ENCODE measurements at places on chromosomes 7 and 10. TPM values are rescaled to one million over a fixed set of nuclear protein-coding genes. Genes with fewer than 3 reads are reported as not detected.
A peak's percentile ranks its signal among the peaks of the same experiment; 100 is the strongest.

Gene GRID1
- total RNA-seq: 2.7 TPM

Gene SFXN3
- 76.9 TPM for total RNA-seq

- ATAC-seq: peak; percentile 92
- H3K27ac ChIP-seq: peak overlapping the region; percentile 94
- H3K4me1 ChIP-seq: peaks cover 59% of the 10 kb centered on the region
- H3K36me3 ChIP-seq: no peaks in the 10 kb centered on the region
- no peaks in the 10 kb centered on the region for H3K27me3 ChIP-seq
Measured at GRCh38 chr10:132516771-132517725, 20.5 kb upstream of the INPP5A start.

DNA sequence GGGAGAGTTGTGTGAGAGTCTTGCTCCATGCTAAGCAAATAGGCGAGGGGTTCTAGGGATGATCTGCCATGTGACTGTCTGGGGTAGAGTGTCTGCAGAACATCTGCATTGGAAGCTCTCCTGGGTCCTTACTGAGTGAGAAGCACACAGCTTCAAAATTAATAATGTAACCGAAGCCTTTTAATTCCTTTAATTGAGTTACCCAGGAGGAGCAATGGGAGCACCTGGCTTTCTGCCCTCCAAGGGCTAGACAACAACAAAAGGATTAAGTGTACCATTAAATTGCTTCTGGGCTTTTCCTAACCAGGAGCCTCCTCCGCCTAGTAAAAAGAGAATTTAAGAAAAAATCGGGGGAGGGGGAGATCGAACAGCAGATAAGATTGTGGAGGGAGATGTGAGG is 102.0 kb upstream of the TBX20 start:
- no peak for ATAC-seq
- H3K4me1 ChIP-seq: no peaks in the 10 kb centered on the region
- no peaks in the 10 kb centered on the region for H3K36me3 ChIP-seq
- no peaks in the 10 kb centered on the region for H3K27me3 ChIP-seq
- H3K27ac ChIP-seq: peak overlapping the region; percentile 25

GRCh38 chr7:102317231-102318059 is 30.8 kb downstream of the SH2B2 start:
- H3K4me1 ChIP-seq: no peaks in the 10 kb centered on the region
- H3K27ac ChIP-seq: no peak overlapping the region
- H3K36me3 ChIP-seq: no peaks in the 10 kb centered on the region
- H3K27me3 ChIP-seq: peaks cover 27% of the 10 kb centered on the region
- no peak for ATAC-seq

- no peak for ATAC-seq
- H3K36me3 ChIP-seq: no peaks in the 10 kb centered on the region
- H3K27ac ChIP-seq: no peak overlapping the region
Measured at GRCh38 chr7:40921589-40922315, 781.1 kb downstream of the INHBA start.

GRCh38 chr7:155166108-155166507 is 96.0 kb downstream of the HTR5A start:
- no peak overlapping the region for H3K4me3 ChIP-seq
- H3K27ac ChIP-seq: no peak overlapping the region
- H3K4me1 ChIP-seq: no peaks in the 10 kb centered on the region

- no peak for ATAC-seq
- H3K4me3 ChIP-seq: no peak overlapping the region
- no peaks in the 10 kb centered on the region for H3K27me3 ChIP-seq
- H3K4me1 ChIP-seq: no peaks in the 10 kb centered on the region
- H3K36me3 ChIP-seq: no peaks in the 10 kb centered on the region
- no peak overlapping the region for H3K27ac ChIP-seq
Measured at GRCh38 chr10:63901228-63901627, 380.0 kb downstream of the REEP3 start.

DNA sequence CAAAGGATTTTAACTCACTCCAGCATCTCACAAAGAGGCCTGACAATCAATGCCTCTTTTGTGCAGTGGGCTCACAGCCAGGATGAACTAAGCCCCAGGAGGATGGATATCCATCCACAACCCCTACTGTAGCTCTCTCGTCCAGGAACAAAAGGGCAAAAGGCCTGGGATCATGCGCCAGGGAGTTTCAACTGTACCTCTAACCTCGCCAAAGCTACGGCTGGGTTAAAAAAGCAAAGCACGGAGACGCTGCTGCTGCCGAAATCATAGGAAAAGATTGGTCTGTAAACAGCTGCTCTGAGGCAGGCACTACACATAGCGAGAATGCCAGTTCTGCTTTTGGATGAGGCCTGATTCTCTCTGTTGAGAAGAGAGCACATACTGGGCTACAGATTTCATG is 32.1 kb downstream of the VSTM4 start:
- H3K27ac ChIP-seq: no peak overlapping the region
- peaks cover 40% of the 10 kb centered on the region for H3K4me1 ChIP-seq
- no peak overlapping the region for H3K4me3 ChIP-seq
- H3K27me3 ChIP-seq: no peaks in the 10 kb centered on the region

GRCh38 chr7:15681631-15682030 is 4.9 kb downstream of the MEOX2 start:
- no peak for ATAC-seq
- no peaks in the 10 kb centered on the region for H3K36me3 ChIP-seq
- H3K4me1 ChIP-seq: no peaks in the 10 kb centered on the region
- H3K4me3 ChIP-seq: no peak overlapping the region
- peak overlapping the region; percentile 86 for H3K27ac ChIP-seq

- no peaks in the 10 kb centered on the region for H3K4me1 ChIP-seq
- H3K27me3 ChIP-seq: no peaks in the 10 kb centered on the region
- no peak overlapping the region for H3K27ac ChIP-seq
- no peaks in the 10 kb centered on the region for H3K36me3 ChIP-seq
Measured at GRCh38 chr7:132666774-132667172, 90.5 kb upstream of the PLXNA4 start.

DNA sequence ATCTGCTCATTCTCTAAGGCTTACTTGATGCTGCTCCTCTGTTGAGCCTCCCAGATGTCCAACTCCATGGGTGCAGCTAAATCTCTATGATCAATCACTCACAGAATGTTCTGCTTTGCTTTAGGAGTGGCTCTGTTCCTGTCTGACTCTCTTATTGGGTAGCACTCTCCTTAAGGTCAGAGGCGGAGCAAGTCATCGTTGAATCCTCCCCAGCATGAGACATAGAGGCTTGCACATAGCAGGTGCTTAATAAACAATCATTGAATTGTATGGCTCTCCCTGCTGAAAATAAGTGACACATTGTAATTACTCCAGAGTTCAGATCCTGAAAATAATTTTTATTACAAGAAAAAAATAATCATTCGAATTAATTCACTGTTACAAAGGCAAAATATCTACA is 69.7 kb downstream of the NPS start:
- no peaks in the 10 kb centered on the region for H3K27me3 ChIP-seq
- H3K4me3 ChIP-seq: no peak overlapping the region
- ATAC-seq: no peak
- no peak overlapping the region for H3K27ac ChIP-seq
- H3K4me1 ChIP-seq: no peaks in the 10 kb centered on the region
- no peaks in the 10 kb centered on the region for H3K36me3 ChIP-seq

DNA sequence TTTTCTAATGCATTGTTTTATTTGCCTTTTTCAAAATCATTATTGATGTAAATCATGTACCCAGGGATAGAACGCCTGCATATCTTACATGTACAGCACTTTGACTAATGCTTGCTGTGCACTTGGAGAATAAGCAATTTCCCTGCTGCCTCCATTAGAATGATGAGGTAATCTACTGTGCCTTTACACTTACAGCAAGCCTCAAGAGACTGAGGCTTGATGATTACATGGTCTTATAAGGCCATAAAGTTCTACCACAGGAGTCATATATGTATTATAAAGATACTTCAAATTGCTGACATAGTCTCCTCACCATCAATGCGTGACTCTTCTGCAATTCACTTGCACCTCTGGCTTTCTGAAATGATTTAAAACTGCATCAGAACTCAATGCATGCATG is 328.6 kb upstream of the HGF start:
- peaks cover 4% of the 10 kb centered on the region for H3K36me3 ChIP-seq
- no peak overlapping the region for H3K4me3 ChIP-seq
- no peaks in the 10 kb centered on the region for H3K27me3 ChIP-seq
- ATAC-seq: no peak
